Globus pallidus (tissue), 1 donor: ENCODE measurements at places on chromosomes 7 and 10.

- peak; percentile 37 for DNase-seq
Measured at GRCh38 chr10:104274762-104275721, 6.1 kb downstream of the GSTO2 start.

DNA sequence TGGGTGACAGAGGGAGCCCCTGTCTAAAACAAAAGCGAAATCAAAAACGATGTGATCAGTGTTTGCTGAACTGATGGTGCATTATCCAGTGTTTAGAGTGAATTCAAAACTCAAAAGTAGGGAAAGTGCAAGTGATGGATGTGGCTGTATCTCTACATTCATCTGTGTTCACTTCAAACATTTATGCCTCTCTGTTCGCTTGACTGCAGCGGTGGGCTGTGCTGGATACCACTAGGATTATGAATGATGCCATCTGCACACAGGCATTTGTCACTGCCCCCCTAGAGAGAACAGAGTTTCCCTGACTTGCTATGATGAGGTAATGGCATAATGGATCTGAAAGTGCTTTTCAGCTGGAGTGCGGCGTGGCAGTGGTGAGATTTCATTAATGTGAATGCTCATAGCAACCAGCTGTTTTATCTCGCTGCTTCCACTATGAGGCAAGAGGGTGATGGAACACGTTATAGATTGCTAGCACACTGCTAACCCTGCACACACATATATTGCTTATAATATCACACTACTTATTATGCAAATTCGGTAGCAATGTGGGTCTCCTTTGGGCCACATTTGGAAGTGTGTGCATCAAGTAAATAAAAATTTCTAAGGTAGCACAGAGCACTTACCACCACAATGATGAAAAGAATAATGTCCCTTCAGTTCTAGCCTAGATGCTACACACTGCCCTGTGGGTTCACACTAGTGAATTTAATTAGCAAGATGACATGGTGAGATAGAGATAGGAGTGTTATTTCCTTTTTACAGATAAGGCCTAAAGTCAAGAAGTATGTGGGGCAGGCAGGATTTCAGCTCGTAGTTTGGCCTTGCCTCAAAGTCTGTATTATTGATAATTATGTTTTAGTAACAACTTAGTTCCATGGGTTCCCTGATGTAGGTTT lies 164.7 kb downstream of the CAMK1D start:
- no peak for DNase-seq

- no peak for DNase-seq
Measured at GRCh38 chr10:35340975-35341374, 4.7 kb downstream of the CCNY start.

- DNase-seq, result no peak
Measured at GRCh38 chr10:1074748-1075308, 18.6 kb downstream of the WDR37 start.

DNA sequence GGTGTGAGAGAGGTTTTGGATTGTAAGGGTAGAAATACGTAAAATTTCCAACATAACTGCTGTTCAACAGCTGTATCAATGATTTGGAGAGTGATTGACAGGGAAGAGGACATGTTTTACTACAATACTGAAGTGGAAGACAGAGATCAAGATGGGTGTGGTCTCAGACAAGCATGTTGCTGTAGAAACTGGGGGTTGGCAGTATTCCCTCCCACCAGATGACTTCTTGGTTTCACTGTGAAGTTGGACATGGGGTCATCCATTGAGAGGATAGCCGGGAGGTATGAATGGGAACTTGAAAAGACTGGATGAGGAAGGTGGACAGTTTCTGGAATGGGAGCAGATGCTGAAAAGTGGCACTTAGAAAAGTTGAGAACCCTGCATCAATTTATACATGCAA lies 95.3 kb upstream of the HDAC9 start:
- DNase-seq, result no peak

- no peak for DNase-seq
Measured at GRCh38 chr7:51101111-51101757, 215.4 kb downstream of the COBL start.

DNA sequence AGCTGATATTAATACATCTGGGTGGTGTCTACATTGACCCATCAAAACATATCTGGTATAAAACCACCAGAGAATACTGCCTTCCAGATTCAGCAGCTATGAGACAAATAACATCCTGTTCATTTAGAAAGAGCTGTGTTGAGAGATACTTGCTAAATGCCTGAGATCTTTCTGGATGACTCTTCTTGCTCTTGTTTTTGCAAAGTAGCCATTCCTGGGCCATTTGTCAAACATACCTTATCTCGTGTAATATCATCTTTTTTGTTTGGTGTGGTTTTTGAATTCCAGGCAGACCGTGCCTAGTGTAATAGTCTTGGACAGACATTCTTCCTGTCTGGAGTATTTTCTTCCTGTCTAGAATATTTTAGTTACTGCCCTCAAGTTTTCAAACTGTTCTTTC lies 74.7 kb upstream of the PRR15 start:
- DNase-seq, result peak; percentile 54

- no peak for DNase-seq
Measured at GRCh38 chr10:99528494-99529441, 4.0 kb upstream of the NKX2-3 start.

DNA sequence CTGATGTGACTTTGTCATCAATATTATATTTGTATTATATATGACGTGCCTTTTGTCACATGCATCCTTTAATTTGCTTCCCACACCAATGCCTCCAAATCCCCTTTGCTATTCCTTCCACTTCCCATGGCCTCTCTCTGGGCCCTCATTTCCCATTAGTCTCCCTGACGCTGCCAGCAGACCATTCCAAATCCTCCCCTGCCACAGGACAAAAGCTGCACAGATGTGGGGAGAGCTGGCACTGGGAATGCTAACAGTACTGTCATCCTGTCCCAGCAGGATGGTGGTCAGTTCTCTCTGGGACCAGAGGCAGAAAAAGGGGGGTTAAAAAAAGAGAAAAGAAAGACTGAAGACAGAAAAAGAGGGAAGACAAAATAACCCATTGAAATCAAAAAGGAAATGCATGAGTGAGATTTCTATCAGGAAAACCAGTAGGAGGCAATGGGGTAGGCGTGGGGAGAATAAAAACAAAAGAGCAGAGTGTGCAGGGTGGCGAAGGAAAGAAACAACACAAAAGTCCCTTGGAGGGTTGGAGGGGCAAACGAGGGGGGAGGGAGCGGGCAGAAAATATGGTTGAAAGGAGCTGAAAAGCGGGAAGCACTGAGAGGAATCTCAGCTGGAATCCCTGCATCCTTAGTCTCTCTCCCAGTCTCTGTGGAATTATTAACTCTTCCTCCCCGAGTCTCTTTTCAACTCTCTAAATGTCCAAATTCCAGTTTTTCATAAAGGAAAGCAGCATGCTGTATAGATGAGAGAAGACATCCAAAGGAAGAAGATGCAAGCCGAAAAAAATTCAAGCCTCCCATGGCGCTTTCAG lies 59.2 kb upstream of the PTN start:
- DNase-seq, result peak; percentile 33

GRCh38 chr10:63976538-63976937 lies 455.3 kb downstream of the REEP3 start:
- peak; percentile 30 for DNase-seq

DNA sequence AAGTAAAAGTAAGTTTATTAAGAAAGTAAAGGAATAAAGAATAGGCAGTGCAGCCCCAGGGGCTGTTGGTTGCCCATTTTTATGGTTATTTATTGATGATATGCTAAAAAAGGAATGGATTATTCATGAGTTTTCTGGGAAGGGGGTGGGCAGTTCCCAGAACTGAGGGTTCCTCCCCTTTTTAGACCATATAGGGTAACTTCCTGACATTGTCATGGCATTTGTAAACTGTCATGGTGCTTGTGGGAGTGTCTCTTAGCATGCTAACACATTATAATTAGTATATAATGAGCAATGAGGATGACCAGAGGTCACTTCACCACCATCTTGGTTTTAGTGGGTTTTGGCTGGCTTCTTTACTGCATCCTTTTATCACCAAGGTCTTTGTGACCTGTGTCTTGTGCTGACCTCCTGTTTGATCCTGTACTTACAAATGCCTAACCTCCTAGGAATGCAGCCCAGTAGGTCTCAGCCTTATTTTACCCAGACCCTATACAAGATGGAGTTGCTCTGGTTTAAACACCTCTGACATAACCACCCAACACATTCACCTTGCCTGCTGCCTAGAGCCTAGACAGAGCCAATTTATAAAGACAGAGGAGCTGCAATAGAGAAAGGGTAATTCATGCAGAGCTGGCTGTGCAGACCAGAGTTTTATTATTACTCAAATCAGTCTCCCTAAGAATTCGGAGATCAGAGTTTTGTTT lies 10.9 kb upstream of the ERCC6 start:
- no peak for DNase-seq

GRCh38 chr10:49025347-49025983 lies 85.8 kb upstream of the LRRC18 start:
- no peak for DNase-seq

GRCh38 chr7:37635346-37635745 lies 48.2 kb upstream of the GPR141 start:
- no peak for DNase-seq

GRCh38 chr10:87861566-87861952 lies 1.8 kb downstream of the KLLN start:
- DNase-seq, result no peak

DNA sequence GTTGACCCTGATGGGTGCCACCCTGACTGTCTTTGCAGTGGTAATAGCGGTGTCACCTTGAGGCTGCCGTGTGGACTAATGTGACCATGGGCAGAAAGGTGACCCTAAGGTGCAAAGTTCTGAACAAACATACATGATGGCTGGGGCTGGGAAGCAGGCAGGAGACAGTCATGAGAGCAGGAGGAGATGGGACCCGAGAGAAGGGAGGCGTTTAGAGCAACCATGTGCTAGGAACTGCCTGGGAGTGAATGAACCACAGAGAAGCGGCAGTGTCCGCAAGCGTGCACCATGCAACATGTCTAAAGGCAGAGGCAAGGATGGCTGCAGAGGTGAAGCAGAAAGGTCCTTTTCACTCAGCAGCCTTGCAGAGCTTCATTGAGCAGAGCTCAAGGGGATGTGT lies 113.1 kb upstream of the GDF10 start:
- no peak for DNase-seq

DNA sequence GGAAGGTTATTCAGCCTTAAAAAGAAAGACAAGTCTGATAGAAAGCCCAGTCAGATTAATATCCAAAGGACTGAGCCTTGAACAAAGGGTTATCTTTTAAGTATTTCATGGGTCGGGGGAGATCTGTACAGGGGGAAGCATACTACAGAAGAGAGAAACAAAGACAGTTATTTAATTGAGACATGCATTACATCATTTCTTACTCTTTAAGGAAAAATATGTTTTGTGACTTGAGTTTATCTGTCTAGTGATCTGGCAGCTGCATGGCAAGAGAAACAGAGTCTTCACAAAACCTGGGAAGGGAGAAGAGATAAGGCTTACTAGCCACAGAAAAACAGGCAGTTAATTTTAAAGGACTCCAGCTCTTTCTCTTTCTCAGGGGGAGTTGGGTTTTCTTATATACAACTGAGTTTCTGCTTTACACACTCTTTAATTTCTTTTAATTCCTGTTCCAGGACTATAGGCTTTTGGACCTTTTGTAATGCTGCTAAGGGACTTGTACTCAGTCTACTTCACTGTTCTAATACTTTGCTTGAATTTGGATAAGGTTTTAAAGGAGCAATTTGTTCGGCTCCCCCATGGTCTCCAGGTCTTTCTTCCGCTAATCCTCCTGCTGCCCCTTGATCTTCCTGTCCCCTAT lies 20.9 kb upstream of the CYP3A43 start:
- no peak for DNase-seq

DNA sequence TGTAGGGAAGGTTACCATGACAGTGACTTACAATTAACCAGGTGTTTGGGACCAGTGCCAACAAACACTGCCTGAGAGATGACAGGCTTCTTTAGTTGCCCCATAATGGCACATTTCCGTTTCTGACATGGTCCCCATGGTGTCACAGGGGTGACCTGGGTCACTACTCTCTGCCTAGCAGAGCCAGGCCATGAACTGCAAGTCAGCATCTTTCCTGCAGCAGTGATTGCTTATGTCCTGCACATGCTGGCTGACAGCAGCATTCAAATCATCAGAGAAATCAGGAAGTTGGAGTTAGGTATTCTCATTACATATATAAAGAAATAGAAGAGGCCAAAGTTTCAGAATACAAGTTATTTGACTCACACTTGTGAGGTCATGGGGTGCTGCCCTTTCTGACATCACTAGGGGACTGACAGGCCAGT lies 47.1 kb upstream of the ZNRF2 start:
- no peak for DNase-seq

DNA sequence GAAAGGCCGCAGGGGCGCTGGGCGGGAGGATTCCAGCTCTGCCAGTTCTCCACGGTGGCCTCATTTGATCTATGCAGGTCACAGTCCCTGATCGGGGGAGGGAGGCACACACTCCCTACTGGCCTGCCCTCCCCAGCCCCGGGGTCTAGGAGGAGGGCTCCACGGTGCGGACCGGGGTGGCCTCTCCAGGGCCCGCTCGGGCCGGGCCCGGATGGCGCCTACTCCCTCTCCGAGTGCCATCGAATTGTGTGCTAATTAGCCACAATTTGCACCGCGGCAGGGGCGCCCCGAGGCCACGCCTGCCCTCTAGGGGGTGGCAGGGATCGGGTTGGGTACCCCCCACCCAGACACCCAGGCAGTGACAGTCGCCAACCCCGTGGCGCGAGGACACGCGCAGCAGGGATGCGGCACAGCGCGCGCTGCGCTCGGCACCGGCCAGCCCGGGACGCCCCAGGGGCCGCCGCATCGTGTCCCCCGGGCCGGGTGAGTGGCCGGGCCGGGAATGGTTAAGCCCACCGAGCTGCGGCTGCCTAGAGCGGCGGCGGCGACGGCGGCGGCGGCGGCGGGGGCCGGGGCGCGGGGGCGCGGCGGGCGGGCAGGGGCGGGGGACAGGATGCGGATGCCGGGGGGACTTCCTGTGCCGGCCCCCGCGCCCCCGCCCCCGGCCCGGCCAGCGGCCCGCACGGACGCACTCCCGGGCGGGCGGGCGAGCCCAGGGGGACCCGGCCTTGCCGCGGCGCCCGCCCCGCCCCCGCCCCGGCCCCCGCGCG lies at the start of gene ZNF853:
ZNF853 (plus strand) TSS at position 658 of the 770 bp plus-strand sequence. CDS start 565 bp downstream, outside the sequence.
- DNase-seq, result peak; percentile 20
